ENCODE measurements at places on chromosomes 4 and X.

GRCh38 chr4:28665306-28665705 lies 1804.7 kb downstream of the STIM2 start:
- no peak for DNase-seq

GRCh38 chr4:126136922-126137781 lies 822.4 kb downstream of the FAT4 start:
- no peak for DNase-seq

GRCh38 chr4:128006592-128006991 lies 41.4 kb downstream of the ABHD18 start:
- DNase-seq, result no peak

GRCh38 chr4:127685292-127685691 lies 44.9 kb upstream of the SLC25A31 start:
- DNase-seq, result no peak

- no peak for DNase-seq
Observed at GRCh38 chrX:35104626-35105025, 162.0 kb downstream of the FAM47B start.

DNA sequence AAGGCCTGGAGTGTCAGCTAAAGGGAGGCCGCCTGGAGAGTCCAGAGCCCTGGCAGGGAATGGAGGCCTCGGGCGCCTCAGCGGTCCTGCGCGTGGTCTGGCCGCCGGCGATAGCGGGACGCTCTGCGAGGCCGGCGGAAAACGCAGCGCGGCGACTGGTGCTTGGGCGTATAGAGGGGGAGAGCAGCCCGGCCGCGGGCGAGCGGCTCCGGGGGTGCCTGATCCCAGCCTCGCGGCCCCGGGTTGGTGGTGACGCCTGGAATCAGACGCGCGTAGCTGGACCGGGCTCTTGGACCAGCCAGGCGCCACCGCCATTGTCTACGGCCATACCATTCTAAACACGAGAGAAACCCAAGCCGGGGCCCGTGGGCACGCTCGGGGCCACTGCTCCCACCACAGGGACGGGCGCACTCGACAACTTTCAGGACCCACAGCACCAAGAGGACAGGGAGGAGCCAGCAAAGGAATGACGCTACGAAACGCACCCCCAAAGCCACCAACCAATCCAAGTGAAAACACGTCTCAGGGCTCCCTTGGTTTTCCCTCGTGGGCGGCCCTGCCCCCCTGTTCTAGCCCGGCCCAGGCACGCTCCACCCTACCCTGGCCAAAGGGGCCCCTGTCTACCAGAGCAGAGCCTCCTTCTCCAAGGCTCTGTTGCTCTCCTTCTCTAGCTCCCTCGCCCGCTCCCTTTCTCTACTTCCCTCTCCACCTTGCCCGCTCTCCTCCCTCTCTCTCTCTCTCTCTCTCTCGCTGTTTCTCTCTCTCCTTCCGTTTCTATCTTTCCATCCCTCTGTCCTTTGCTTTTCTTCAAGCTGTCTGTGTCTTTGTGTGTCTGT lies 7.8 kb downstream of the FRG2 start:
- no peak for DNase-seq

- no peak for DNase-seq
Observed at GRCh38 chr4:147658501-147658900, 25.5 kb downstream of the PRMT9 start.

DNA sequence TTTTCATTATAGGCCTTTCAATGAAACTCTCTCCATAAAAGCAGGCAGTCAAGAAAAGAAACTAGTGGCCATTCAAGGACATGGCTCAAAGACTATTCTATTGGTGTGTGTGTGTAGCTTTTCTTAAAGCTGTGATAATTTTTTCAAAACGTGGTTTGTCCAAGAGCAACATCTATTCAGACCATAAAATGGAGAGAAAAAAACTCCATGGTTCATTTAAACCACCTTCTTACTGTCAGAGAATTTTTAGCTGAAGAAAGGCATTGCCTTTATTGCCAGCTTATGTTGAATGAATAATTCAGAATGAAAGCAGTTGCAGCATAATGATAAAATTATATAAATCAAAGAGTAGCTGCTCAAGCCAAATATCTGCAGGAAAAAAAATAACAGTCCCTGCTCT lies 325.5 kb downstream of the PCDH18 start:
- DNase-seq, result no peak

- no peak for DNase-seq
Observed at GRCh38 chrX:9677098-9677739, 88.4 kb downstream of the GPR143 start.

DNA sequence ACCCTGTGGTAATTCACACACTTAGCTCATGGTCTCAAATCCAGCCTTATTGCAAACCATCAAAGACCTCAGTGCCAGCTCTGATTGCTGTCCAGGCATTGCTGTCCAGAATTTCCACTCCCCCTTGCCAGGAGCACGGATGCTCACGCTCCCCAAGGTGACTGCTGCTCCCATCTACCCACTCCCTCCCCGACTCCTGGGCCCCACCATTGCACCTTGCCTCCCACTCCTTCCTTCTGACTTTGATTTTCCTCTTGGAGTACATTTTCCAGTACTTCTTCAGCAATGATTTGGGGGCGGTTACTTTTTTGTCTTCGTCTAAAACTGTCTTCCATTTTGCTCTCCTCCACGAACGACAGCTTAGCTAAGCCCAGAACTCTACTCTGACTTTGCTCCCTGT lies 11.5 kb downstream of the ZFYVE28 start:
- DNase-seq, result no peak

- no peak for DNase-seq
Observed at GRCh38 chr4:115190529-115190928, 77.1 kb upstream of the NDST4 start.

DNA sequence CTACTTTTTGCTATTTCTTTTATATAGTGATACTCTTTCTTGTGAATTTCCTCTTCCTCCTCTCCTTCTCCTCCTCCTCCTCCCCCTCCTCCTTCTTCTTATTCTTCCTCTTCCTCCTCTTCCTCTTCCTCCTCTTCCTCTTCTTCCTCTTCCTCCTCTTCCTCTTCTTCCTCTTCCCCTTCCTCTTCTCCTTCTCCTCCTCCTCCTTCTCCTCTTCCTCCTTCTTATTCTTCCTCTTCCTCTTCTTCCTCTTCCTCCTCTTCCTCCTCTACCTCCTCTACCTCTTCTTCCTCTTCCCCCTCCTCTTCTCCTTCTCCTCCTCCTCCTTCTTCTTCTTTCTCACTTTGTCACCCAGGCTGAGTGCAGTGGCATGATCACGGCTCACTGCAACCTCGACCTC lies 36.3 kb upstream of the RBMX start:
- DNase-seq, result no peak

DNA sequence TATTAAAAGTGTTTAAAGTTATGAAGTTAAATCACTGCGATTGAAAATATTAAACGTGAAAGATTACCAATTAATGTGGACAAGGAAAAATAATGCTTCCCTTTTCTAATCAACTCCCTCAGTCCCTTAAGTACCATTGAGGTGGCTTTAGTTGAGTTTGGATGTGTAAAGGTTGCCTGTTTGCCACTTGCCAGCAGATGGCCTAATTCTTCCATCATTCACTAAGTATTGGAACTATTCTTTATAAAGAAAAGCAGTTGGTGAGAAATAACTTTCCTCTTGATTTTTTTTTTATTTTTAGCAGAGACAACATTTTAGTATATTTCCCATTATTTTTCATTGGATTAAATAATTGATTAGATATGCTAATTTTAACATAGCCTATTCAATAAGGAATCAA lies 295.9 kb upstream of the TACR3 start:
- DNase-seq, result no peak

DNA sequence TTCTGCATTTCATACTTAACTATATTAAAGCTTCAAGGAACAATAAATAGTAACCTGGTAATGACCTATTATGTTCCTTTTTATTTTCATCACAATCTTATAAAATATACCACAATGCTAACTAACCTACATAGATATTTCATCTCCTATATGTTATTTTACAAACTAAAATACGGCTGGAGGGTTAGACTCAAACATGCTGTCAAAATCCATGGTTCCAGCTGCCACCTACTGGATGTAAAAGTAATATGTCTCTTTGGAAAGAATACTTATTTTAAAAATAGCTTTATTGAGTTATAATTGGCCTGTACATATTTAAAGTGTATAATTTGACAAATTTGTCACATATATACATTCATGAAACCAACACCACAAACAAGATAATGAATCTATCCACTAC lies 15.0 kb downstream of the RGN start:
- no peak for DNase-seq

DNA sequence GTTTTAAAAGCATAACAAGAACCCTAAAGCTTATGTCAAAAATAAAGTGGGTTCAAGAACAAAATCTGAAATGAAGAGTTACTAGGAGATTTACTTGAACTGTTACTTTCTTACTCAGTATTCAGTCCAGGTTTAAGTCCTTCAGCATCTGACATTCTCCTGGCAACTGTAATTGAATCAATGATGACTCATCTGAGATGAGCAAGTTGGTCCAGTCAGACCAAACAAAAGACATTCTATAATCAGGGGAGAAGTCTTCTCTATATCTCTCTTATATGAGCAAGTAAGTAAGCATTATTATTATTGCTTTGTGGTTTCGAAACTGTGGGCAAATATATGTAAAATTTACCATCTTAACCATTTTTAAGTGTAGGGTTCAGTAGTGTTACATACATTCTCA lies 34.6 kb downstream of the MAP9 start:
- no peak for DNase-seq

DNA sequence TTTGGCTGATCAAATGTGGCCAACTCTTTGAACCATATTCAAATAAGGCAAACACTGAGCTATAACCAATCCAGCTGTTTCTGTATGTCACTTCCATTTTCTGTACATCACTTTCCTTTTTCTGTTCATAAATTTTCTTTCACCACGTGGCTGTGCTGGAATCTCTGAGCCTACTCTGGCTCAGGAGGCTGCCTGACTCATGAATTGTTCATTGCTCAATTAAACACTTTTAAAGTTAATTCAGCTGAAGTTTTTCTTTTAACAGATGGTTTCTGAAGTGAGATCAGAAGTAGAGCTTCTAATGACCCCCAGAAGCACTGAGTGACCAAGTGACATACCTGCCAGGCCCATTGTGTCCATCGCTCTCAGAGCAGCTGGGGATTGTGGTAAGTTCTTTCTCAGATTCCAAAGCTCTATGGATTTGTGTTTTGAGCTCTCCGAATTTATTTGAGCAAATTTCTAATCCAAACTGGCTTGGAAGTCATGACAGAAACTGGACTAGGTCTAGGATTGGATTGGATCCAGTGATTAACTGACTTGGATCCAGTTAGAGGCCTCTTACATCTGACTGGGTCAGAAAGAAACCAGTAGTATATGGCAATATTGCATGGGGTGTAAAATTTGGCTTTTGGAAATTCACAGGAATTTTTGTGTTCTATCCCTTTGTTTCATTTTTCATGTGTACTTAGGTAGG lies 121.2 kb upstream of the BANK1 start:
- no peak for DNase-seq

DNA sequence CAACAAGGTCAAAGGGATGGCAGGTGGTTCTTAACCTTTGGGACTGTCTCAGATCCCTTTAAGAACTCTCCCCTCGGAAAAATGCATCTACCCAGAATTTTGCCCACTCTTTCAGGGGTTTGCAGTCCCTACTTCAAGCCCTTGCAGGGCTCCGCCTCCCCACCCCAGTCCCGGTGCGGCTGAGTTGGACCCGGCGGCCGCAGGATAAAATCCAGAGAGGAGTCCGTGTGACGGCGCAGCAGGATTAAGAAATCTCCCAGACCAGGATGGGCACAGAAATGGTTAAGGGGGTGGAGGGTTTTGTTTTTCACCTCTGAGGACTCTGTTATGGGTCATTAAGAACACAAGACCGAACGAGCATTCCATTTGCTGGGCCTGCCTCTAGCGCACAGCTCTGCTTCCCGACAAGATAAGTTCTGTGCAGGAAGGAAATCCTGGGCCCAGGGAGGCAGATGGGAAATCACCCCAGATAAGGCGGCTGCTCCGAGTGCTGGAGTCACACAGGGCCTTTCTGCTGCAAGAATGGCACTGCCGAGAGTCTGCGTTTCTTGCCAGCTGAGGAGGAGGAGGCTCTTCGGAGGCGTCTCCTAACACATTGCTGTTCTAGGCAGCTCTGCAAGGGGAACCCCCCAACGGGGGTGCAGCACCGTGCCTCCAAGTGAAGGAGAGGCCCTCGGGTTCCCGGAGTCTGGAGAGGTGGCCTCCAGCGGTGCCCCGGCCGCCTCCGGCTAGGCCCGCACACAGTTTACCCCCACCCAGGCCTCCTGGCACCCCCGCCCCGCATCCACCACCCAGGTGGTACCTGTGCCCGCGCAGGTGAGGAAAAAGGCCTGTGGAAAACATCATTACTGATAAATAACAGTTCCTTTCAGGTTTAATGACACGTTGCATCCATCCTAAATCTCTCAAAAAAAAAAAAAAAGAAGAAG lies 277.6 kb downstream of the BCOR start:
- DNase-seq, result no peak

- no peak for DNase-seq
Observed at GRCh38 chr4:144183165-144183564, 42.6 kb upstream of the GYPA start.

DNA sequence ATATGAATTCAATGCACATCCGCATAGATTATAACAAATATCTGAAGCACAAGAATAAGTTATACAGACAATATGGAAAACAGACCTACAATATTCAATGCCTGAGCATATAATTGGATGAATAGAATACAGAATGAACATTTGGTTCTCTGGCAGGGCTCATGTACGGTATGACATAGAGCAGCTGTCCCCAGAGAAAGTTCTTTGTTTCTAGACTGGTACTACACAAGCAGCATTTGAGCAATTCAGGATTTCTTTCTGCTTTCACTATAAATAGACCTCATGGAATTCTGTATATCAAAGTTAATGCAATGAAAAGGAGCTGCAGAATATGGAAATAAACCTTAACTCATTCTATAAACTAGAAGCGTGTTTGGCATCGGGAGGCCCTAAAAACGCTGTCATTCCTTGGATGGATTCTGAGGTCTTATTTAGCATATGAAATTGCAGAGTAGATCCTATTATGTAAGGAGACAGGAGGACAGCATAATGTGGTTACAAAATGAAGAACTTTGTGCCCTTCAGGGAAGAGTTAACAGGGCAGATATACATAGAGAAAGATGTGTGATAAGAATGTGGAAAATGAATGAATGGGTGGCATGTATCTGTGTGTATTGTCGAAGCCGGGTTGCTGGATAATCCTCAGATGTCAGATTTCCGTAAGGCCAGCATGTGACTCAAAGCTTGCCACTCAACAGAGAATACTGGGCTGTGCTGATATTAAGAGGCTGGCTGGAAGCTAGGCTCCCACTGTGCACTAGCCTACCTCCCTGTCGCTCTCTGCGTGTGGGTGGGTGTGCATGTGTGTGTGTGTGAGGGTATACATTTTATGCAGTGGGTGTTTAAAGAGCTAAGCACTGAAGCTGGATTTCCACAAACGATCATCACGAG lies 103.3 kb upstream of the SLC4A4 start:
- no peak for DNase-seq

GRCh38 chr4:70187216-70187615 lies 8.3 kb upstream of the ODAM start:
- no peak for DNase-seq

GRCh38 chr4:186627226-186627865 lies 72.0 kb upstream of the MTNR1A start:
- no peak for DNase-seq

GRCh38 chrX:151570561-151570960 lies 7.1 kb downstream of the PASD1 start:
- no peak for DNase-seq

Data from activated effector memory CD4-positive, alpha-beta T cell treated with Interleukin-2 at 50 U/mL for 16 hours (primary cell).